ENCODE measurements at places on chromosomes 6 and 20.

GRCh38 chr6:107491760-107492660 lies 2.1 kb downstream of the SOBP start:
- no peak for DNase-seq

DNA sequence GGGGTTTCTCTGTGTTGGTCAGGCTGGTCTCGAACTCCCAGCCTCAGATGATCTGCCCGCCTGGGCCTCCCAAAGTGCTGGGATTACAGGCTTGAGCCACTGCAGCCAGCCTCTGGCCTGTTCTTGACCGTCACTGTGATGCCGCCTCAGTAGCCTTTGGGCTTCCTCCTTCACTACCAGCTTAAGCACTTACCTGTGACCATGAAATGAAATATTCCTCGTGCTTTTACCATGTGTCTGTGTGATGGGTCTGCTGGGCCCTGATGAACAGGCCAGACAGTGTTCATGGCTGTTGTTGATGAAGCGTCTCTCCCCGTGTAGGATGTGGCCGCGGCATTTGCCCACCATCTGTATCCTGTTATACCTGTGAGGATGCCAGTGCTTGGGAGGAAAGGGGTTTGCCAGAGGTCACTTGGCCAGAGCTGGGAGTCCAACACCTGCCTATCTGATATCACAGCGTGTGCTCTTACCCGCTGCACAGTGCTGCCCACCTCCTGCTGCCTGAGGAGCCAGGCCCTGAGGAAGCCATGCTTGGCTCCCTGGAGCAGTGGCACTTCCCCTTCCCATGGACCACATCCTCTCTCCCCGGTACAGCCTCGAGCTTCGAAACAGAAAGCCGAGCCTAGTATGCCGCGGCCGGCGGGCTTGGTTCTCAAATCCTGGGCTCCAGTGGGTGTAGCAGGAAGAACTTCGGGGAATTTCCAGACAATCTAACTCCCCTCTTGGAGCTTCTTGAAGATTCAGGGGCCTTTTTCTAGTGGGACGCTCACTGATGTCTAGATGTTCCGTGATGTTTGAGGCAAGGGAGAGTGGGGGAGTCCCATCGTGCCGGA lies 167.9 kb downstream of the ZDHHC14 start:
- DNase-seq: no peak

DNA sequence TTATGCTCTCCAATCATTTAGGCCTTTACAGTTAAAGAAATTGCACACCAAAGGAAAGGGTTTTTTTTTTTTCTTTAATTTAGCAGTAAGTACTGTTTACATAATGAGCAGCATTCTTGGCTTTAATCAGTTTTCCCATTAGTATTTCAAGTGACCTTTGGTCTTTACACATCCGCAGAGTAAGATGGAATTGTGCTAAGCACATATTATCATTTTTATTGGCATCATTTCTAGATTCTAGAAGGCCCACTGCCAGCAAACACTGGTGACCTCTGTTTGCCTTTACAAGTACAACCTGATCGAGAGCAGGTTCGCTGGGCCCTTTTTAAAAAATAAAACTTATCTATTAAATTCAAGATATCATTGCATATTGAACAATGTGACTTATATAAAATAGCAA lies 104.3 kb downstream of the ADGRG6 start:
- no peak for DNase-seq

- DNase-seq: no peak
Observed at GRCh38 chr6:167726043-167726621, 100.6 kb upstream of the AFDN start.

DNA sequence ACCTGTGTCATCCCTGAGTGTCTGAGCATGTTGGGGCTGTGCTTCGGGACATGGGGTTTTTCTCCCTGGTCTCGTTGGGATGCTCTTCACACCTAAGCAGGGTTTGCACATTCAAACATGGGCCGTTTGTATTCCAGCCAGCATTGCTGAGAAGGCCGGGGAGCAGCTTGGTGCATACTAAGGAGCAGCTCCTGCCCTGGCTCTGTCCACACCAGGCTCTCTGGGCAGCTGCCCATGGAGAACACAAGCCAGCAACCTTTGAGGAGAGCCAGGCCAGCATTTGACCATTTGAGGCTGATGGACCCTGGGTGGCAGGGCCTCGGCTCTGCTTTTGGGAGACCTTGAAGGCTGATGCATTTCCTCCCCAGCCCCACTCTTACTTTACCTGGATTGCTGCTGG lies 92.1 kb downstream of the PHACTR3 start:
- no peak for DNase-seq

GRCh38 chr20:6660441-6660840 lies 107.0 kb upstream of the BMP2 start:
- no peak for DNase-seq

- no peak for DNase-seq
Observed at GRCh38 chr20:54200487-54201267, 7.2 kb upstream of the PFDN4 start.

DNA sequence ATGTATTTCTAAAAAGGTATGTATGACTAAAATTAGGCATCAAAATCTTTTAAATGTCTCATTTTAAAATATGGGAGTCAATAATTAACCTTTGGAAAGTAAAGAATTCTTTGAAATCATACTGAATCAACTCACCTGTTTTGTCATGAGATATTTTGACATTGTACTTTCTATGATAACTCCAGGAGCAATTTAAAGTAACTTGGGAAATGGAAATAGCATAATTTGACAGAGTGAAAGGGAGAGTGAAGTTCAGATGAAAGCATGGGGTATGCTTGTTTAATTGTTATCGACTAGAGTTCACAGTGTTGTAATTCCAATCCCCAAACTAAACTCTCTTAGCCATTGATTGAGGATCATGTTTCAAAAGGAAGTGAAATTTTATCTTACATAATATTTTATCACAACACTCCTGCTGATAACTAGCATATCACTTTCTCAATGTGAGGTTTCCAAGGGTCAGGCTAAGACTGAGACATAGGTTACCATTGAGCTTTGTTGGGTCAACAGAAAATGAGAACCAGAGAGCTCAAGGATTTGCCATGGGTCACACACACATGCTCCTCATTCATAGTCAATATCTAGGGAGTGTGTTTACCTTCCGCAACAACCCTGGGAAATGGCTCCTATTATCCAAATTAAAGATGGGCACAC lies 2.3 kb downstream of the GSTA1 start:
- no peak for DNase-seq

- no peak for DNase-seq
Observed at GRCh38 chr6:167240034-167240541, 51.0 kb upstream of the UNC93A start.

- DNase-seq: no peak
Observed at GRCh38 chr6:35489066-35489465, 7.8 kb downstream of the TEAD3 start.

- DNase-seq: no peak
Observed at GRCh38 chr20:55471052-55472006, 534.0 kb downstream of the CBLN4 start.

DNA sequence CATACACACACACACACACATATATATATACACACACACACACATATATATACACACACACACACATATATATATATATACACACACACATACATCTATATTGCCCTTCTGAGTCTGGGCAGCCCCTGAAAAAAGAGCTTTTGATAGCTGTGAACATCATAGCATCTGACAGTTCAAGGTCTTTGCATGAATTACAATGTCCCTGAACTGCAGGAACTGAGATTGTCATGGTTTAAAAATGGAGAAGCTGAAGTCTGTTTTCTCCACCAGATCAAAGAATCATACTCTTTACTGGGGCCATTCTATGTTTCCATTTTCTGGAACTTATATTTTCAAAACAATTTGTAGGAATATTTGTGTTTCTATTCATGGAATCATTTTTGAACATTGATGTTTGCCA lies 189.8 kb downstream of the ZDHHC14 start:
- no peak for DNase-seq

GRCh38 chr6:40922281-40922680 lies 116.7 kb downstream of the UNC5CL start:
- no peak for DNase-seq

DNA sequence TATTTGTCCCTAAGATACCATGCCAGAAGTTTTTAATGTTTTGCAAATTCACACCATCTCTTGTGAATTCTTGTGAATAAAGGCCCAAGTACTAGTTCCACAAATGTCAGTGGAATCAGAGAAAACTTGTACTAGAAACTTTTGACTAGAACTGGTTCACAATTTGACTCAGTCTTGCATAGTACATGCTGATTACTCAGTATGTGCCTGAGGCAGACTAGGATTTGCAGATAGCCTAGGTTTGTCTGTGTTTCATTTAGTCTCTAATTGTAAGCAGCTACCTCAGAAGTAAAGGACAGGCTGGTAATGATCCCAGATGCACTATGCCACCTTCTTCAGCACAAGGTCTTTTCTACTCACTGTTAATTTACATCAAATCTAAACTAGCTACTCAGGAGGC lies 34.2 kb upstream of the GSTA4 start:
- DNase-seq: no peak

DNA sequence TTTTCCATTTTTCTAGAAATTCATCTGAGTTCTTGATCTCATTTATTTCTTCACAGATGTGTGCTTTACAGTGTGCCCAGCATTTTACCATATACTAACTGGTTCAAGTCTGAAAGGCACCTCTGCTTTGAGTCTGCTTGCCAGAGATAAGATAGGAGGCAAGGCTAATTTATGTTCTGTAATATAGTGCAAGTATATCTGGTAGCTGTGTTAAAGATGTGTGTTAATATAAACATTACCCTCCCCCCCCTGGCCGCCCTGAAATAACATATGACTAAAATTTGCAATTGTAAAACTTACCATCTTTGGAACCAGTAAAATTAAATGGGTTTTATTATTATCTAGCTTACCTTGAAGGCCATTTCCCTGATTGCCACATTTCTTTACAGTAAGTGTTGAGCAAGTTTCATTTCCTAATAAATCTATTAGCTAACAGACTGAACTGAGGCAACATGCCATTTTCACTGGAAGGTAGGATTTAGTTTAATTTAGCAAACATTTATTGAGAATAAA lies 2.7 kb downstream of the FBXO9 start:
- no peak for DNase-seq

GRCh38 chr6:16473184-16473907 lies 235.0 kb downstream of the GMPR start:
- no peak for DNase-seq

Data from NCI-H1694 treated with DMSO at 0.1 percent for 48 hours (cell line).